ENCODE measurements at places on chromosomes 16 and 17.

GRCh38 chr17:48456589-48456988 is 26.6 kb upstream of the SKAP1 start:
- ATAC-seq = peak; percentile 91

- ATAC-seq = no peak
These were observed 4.4 kb downstream of the TPSAB1 start for GRCh38 chr16:1244881-1245280.

DNA sequence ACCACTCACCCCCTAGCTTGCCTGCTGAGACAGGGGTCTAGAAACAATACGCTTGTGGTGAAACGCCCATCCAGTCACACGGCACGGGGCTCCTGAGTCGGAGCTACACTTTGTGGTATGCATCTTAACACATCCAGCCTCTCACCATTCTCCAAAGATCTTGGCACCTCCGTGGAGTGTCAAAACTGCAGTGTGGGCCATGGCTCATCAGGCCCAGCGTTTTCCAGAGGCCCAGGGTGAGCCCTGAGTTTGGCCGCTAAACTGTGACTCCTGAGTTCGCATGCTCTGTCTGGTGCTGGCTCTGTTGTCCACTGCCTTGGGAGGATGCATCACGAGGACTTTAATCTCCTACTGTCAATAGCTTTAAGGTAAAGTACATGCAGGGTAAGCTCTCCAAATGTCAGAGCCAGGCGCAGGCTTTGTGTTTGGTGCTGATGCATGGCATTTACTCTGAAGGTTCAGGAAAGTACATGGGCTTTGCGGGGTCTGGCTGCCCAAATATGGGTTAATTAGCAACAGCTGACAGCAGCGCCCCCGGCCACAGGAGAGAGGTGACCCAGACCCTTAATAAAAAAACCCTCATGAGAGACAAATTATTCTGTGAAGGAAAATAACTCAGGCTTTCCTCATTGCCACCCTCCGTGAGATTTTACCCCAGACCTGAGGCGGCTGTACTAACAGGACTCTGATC is 118.4 kb downstream of the CCDC182 start:
- ATAC-seq = no peak

- peak; percentile 36 for ATAC-seq
These were observed 3.6 kb downstream of the PNMT start for GRCh38 chr17:39671651-39672521.

DNA sequence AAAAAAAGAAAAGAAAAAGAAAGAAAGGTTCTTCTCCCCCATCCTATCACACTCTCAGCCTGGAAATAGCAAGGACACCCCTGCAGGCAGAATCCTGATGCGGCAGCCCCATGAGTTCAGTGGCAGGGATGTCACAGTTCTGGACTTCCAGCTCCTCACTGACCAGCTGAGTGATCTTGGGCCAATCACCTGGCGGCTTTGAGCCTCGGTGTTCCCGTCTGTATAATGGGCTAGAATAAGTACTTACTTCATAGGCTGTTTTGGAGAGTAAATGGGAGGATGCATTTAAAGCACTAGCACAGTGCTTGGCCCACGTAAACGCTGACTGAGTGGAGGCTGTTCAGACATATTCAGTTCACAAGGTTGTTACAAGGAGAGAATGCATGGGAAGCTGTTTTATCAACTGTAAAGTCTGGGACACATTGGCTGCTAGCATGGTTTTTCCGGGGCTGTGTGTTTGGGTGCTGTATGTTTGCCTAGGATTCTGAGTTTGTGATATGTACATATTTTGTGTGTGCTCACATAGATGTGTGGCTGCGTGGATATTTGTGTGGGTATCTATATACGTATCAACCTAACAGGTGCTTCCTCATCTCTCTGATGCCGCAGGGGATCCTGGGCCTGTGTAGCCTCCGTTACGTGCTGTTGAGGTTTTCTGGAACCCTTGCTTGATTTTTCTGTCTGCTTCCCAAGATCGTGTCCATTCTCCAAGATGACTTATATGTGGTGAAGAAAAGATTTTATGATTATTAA is 3.4 kb downstream of the BHLHA9 start:
- ATAC-seq = no peak

DNA sequence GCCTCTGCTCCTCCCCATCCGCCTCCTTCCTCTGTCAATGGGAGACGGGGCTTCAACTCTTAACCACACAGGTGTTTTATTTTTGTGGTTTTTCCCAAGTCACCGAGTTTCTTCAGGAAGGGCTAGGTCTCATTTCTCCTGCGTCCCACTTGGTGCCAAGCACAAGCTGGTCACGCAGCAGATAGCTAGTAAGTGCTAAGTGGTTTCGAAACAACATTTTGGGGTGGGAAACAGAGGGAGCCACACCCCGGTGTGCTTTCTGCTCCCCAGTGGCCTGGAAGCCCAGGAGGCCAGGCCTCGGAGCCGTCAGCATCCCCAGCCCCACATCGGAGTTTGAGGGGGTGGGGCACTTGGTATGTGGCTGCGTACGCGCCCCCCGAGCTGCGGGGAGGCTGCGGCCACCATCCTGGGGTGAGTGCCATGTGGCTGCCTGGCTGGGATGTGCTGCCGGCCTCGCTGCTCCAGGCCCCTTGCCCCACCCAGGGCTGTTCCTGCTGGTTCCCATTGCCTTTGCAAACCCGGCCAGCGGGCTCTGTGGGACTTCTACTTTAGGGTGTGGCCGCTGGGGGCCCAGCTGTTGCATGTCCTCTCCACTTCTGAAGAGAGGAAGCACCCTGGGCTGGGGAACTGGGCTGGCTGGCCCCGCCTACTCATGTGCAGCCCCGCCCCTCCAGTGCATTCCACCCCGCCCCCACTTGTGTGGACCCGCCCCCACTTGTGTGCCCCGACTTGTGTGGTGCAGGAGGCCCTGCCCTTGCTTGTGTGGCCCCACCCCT is 55.6 kb downstream of the BAIAP2 start:
- ATAC-seq = no peak

DNA sequence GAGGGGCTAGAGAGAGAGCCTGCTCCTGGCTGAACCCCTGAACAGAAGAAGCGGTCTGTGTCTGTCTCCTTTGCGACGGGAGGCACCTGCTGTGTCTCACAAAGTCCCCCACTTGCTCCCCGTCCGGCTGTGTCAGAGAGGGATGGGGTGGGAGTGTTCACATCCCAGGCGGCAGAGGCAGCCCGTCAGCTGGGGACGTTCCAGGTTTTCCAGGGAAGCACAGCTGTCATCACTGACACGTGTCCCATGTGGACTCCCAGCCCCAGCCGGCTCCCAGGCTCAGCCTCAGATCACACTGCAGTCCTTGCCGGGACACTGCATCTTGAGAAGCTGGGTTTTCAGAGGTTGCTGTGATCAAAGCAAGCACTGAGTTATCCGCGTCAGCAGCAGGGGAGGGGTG is 1.6 kb downstream of the TELO2 start:
- ATAC-seq = peak; percentile 9

DNA sequence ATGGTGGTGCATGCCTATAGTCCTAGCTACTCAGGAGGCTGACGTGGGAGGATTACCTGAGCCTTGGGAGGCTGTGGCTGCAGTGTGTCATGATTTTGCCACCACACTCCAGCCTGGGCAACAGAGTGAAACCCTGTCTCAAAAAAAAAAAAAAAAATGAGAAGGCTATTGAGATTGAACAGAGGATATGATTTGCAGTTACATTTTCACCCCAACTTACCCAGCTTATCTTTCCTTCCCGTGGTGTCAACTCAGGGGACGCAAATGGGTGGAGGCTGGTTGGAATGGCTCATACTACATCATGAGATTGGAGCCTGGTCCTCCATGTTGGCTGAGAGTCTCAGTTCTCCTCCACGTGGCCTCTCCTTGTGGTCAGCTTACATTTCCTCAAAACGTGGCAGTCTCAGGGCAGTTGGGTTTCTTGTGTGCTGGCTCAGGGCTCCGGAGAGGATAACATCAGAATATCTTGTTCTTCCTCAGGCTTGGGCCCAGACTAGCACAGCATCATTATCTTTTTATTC is 17.2 kb upstream of the NSMCE1 start:
- ATAC-seq = no peak

DNA sequence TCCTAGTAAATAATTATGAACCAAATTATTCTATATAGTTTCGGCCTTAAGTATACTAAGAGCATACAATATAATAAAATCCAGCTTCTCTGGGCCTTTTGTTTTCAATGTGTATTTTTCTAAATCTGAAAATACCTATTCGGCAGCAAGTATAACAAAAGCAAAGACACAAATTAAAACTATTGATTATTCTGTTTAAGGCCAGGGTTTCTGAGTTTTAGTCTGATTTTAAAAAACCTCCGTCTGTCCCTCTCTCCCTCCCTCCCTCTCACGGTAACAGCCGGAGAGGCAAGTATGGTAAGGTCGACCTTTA is 1.5 kb downstream of the TOB1 start:
- no peak for ATAC-seq

GRCh38 chr16:2770057-2770951 is 6.8 kb downstream of the ELOB start:
- peak; percentile 8 for ATAC-seq

- no peak for ATAC-seq
These were observed 98.0 kb downstream of the CDK5R1 start for GRCh38 chr17:32584792-32585191.

GRCh38 chr17:57090560-57091185 is 5.6 kb downstream of the AKAP1 start:
- peak; percentile 23 for ATAC-seq

DNA sequence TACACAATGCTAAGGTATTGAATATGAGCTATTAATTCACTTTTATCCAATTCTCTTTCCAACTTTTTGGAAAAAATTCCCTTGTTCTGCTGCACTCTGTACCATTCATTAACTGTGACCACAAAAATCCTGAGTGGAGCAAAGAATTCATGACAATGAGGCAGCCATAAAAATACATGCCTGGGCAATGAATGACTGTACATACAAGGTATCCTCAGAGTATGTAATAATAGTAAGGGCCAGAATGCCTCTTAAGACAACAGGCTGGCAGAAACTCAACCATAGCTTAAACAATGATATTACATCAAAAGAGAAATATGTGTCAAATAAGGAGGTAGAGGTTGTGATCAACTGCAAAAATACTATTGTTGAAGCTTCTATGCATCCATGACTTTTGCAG is 74.7 kb upstream of the CA10 start:
- ATAC-seq = no peak

DNA sequence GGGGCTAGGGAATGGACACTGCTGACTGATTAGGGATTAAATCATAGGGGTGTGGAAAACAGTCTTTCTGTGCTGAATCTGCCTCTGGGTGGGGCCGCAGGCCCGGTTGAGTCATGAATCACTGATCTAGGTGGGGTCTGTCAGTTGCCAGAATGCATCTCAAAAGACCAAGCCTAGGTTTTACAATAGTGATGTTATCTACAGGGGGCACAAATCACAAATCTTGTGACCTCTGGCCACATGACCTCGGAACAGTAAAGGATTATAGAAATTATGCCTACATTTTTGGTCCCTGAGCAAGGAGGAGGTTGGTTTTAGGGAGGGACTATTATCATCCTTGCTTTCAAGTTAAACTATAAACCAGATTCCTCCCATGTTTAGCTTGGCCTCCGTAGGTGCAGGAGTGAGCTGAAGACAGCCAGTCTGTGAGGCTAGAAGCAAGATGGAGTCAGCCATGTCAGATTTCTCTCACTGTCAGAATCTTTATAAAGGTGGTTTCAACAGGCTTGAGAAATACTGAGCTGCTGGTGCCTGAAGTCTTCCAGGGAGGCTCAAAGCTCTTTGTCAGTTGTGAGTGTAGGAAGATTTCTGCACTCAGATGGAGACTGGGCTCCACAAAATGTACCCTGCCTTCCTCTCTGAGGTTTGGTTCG is 12.9 kb downstream of the GNGT2 start:
- ATAC-seq = no peak

DNA sequence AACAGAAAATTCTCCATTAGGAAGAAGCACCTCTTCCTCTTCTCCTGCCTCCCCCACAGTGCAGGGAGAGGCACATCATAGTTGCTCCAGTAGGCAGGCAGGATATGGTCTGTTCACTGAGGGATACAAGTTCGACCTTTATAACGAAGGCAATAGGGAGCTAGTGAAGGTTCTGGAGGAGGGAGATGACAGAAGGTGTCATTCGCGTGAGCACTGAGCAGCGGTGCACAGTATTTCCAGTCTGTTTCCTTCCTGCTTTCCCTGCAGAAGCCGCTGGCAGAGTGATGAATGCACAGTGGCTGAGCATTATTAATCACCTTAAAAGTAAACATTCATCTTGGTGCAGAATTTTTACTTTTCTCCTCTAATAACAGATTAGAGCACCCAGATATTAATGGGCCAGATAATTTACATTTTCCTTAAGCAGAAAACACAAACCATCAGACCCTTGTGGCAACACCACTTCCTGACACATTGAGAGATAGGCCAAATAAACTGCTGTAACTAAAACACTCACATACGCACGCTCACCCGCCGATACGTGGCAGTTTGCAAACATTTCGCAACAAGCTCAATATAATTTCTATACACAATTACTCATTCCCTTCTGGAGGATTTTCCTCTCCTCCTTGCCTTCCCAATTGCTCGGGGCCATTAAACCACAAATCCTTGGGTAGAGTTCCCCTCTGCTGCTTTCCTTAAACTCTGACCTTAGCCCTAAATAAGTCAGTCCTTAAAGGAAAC is 69.5 kb downstream of the AIPL1 start:
- ATAC-seq = no peak

DNA sequence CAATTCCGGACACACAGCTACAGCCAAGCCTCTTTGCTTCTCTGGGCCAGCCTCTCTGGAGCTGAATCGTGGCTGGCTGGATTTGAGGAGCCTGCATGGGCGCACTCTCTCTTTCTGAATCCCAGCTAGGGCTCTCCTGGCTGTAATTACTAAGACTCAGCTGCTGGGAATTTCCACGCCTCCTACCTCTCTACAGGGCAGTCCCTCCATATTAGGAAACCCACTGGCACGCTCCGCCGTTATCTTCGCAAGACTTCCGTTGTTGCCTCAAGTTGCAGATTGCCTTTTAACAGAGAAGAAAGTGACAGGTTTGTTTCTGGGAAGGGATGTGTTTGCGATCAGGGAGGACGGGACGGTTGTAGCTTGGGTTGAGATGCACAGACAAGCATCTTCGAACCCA is 188.4 kb upstream of the NLRP1 start:
- ATAC-seq = no peak

DNA sequence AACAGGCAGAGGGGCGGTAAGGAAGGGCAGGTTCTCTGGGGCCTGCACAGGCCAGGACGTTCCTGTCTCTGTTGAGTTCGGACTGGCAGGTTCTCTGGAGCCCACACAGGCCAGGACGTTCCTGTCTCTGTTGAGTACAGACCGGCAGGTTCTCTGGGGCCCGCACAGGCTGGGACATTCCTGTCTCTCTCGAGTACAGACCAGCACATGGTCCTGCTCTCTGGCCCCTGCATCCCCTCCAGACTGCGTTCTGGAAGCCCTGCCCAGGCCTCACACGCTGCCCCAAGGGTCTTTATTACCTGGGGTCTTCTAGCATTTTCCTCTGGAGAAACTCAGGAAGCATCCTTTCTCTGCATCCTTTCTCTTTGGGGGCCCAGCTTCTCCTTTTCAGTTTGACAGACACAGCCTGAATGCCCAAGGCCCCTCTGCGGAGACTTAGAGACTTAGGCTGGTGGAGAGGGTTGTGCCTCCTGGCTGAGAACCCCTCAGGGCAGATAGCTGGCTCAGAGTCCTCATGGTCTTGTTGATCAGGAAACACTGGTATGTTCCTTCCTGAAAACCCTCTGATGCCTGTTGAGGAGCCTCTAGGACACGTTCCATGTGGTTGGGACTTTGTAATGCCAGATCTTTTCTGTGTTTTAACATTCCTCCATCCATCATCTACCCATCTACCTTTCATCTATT is 18.0 kb upstream of the GSE1 start:
- ATAC-seq = no peak

All from motor neuron (in vitro differentiated cells).